ENCODE measurements at places on chromosomes 6 and 20. TPM values are rescaled to one million over a fixed set of nuclear protein-coding genes. Genes with fewer than 3 reads are reported as not detected.

- DNase-seq, result no peak
Measured at GRCh38 chr20:38414769-38415450, 20.2 kb downstream of the SNHG17 start.

DNA sequence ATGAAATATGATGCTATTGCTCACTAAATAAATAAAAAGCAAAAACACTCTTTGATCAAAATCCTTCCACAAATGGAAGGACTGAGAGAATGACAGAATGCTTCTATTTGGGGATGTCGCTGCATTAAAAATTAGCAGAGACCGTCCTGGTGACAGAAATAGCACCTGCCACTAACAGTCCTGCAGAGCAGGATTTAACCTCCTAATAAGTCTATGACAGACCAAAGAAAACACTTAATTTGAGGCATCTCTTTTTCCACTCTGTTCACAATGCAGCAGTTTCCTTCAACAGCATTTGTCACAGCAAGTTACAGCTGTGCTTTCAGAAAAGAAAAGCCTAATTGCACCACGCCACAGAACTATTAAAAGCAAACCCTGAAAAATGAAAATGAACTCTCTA, 140.6 kb upstream of the BEND6 start:
- DNase-seq, result no peak

TMEM74B gene
- not detected for total RNA-seq

DNA sequence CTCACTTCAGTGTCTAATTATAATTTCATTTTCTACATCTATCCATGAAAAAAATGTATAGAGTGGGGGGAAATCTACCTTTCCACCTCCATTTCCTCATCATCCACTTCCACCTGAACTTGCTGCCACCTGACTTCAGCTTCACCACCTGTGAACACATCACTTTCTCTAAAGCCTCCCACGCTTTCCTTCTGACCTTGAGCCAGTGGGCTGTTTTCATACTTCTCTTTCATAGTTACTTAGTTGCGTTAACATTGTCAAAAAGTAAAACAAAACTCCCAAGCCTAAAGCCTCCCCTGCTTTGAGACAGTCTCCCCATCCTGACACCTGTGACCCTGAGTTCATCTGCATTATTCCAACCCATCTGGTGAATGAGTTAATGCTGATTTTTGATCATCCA, 47.3 kb downstream of the KLHL31 start:
- DNase-seq, result no peak

DNA sequence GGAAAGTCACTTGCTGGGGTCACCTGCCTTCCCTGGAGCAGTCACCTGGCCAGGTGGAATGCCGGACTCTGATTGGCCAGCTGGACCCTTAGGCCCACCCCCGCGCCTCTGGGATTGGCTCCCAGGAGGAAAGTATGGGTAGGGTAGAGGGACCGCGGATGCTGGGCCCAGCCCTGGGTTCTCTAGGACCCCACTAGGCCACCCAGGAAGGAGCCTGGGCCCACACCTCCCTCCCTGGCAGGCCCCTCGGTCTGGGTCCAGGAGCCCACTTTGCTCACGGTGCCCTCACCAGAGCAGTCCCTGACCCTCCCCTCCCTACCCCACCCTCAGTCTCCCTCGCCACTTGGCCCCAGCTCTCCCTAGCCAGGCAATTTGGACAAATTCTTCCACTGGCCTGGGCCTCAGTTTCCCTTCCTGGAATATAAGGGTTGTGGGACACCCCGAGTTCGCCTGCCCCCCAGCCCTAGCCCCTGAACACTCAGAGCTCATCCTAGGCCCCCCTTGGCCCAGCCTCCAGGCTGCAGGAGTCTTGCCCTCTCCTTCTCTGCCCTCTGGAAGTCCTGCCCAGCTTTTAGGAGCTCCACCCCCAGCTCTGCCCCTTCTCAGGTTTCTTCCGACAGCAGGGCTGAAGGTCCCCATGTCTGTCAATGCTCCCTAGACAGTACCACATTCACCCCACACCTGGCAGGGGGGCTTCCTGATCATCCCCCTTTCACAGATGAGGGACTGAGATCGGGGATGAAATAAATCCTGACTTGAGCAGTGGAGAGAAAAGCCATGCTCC, 299.6 kb downstream of the TAF4 start:
- DNase-seq, result no peak

OPRM1 gene
- total RNA-seq, result not detected

PACRG gene
- total RNA-seq, result 0.57 TPM

GRCh38 chr6:34953061-34954025, 64.3 kb downstream of the ANKS1A start:
- no peak for DNase-seq

ZC2HC1B gene
- not detected for total RNA-seq

- DNase-seq, result peak; percentile 68
Measured at GRCh38 chr6:3162565-3163247, 5.4 kb upstream of the TUBB2A start.

GRCh38 chr6:38185752-38186151, 366.2 kb downstream of the ZFAND3 start:
- DNase-seq, result no peak

- DNase-seq, result no peak
Measured at GRCh38 chr6:109117346-109118035, 22.2 kb downstream of the CEP57L1 start.

DNA sequence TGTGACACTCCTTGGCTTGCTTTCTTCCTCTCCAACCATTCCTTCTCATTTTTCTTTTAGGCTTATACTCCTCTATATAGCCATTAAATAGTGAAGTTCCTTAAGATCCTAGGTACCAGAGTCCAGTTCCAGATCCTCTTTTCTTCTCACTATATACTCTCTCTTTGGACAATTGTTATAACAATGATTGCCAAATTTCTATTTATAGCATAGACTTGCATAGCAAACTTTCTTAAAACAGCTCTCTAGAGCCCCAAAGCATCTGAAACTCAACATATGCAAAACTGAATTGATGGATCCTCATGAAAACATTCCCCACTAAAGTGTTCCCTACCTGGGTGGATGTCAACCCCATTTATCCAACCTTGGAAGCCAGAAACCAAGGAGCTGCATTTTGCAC, 13.4 kb downstream of the PHIP start:
- DNase-seq, result no peak

MED23 gene
- 70.0 TPM for total RNA-seq

DNA sequence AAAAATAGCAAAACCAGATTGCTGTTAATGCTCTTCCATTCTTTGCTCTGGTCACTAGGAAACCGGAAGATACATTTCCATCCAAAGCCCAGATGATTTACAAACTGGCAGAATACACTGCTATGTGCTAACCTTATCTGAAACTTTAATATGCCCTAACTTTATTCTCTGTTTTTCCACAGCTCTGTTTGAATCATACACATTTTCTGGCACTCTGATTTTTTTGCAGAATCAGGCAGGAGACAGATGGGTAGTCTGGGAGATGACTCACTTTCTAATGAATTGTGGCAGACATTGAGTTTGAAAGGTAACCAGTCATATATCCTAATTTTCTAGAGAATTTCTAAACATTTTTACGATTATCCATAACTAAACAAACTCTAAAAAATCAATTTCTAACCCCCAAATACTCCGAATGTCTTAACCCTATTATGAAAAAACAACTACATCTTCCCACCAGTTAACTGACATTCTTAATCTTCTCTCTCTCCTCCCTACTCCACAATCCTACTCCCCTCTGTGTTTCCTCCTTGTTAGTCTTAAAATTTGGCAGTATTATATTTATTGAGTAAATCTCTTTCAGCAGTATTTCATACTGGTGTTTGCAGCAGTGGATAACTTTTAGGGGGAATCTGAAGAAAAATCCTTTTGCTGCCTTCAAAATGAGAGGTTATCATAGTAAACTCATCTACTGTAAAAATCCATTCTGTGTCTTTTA, 63.5 kb downstream of the MAN1A1 start:
- no peak for DNase-seq

DNA sequence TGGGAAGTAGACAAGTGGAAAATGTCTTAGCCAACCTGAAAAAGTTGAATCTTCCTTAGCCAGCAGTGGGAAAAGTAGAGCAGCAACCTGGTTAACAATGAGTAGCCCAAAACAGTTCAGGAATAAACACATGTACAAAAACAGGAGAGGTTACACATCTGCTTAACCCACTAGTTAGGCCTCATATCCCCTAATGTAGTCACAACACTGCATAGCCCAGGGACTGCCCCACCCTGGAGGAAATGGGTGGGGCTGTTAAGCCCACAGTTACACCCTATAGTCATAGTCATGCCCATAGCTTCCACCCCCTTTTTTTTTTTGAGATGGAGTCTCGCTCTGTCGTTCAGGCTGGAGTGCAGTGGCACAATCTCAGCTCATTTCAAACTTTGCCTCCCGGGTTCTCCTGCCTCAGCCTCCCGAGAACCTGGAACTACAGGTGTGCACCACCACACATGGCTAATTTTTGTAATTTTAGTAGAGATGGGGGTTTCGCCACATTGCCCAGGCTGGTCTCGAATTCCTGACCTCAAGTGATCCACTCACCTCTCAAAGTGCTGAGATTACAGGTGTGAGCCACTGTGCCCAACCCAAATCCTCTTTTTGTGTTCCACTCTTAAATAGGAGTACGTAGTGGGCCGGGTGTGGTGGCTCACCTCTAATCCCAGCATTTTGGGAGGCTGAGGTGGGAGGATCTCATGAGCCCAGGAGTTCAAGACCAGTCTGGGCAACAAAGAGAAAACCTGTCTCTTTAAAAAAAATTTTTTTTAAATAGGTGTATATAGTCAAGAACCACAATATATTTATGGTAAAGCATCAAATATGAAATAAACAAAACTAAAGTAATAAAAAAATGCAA, 24.5 kb downstream of the ILRUN start:
- DNase-seq, result peak; percentile 94

GRCh38 chr6:4480788-4481735, 295.1 kb upstream of the CDYL start:
- no peak for DNase-seq

DNA sequence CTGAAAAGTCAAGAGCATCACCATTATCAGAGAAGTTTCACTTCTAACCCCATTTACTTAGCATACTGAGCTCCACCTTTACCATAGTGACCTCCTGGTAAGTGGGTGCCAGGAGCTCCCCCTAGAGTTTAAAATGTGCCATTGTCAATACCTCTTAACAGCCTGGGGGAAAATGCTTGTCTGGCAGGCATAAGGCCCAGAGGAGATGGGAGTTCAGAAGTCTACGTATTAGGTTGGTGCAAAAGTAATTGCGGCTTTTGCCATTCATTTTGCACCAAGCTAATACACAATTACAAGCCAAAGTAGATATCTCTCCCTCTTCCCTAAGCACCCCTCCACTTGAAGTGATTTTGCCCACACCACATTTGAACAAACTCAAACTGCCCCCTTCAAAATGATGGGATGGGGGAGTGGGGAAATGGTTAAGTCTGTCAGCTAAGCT, 919.0 kb downstream of the KIF16B start:
- no peak for DNase-seq

DNA sequence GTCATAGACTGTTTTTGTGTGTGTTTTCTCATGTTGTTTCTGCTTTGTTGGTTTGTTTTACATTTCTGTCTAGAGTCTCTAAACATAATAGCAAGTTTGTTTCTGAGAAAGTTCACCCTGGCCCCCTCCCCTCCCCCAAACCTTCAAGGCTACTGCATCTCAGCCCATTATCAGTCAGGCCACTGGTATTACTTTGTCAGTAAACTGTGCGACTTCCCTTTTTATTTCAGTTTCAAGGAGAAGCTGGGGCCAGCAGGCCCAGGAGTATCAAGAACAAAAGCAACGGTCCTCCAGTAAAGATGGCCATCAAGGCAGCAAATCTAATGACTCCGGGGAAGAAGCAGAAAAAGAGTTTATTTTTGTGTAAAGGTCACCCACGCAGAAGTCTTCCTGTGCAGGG, 32.8 kb upstream of the SCGN start:
- no peak for DNase-seq

GRCh38 chr6:114783083-114783482, 440.3 kb upstream of the HS3ST5 start:
- DNase-seq, result no peak

FIG4 gene
- 2.3 TPM for total RNA-seq

L3MBTL1 gene
- 11.8 TPM for total RNA-seq

CRIP3 gene
- 0.64 TPM for total RNA-seq

SLC22A1 gene
- not detected for total RNA-seq

RIPPLY2 gene
- not detected for total RNA-seq

DNA sequence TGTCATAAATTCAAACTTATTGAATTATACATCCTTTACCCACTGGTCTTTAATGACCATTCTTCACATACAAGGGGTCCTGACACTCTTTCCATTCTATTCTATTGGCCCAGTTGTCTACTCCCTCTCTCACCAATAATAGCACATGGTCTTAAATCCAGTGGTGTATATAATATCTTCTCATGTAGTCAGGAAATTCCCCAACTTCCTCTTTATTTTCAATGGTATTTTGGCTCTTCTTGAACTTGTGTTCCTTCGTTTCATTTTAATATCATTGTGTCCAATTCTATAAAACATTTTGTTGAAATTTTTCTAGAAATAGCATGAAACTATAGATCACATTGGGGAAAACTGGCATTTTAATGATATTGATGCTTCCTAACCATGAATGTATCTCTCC, 36.8 kb downstream of the PSMB9 start:
- DNase-seq, result no peak

DNA sequence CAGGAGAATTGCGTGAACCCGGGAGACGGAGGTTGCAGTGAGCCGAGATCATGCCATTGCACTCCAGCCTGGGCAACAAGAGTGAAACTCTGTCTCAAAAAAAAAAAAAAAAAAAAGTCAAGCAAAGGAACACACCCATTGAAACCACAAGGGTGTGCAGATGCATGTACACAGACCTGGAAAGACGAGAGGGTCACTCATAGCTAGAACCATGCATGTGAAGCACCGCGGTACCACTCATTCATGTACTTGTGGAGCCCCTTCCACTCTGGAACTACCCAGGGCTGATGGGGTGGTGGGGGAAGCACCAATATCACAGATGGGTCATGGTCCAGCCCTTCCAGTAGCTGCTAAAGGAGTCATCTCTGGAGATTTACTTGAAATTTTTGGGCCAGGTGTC, 7.4 kb upstream of the TJAP1 start:
- DNase-seq, result no peak

DNA sequence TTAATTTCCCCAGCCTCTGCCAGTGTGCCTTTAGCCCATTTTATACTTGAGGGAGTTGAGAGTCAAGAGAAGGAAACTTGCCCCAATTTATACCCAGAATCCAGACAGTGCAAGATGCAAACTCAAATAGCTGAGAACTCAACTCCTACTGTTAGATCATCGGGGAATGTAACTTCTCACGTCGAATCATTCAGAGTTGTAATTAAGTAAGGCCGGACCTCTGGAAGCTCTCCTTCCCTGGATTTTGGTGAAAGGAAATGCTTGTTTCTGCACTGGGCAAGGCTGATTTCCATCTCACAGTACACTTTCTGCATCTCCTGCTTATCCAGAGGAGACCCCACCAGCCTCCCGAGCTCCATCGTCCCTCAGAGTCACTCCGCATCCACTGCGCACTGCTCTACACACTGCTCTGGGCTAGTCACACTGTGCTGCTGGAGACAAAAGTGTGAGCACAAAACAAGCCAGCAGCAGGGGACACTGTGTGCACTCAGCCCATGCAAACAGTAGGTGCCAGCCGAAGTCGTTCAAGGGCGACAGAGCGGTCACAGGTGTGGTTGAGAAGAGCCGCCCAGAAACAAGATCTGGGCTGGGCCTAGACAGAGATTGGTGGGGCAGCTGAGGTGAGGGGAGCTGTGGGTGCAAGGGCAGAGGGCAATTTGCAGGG, 150.4 kb upstream of the QKI start:
- DNase-seq, result no peak

BMP5 gene
- not detected for total RNA-seq

SIRPB1 gene
- 3.1 TPM for total RNA-seq
